Right hindlimb (tissue), 1 donor: ENCODE measurements at places on chromosomes 7 and 10.

DNA sequence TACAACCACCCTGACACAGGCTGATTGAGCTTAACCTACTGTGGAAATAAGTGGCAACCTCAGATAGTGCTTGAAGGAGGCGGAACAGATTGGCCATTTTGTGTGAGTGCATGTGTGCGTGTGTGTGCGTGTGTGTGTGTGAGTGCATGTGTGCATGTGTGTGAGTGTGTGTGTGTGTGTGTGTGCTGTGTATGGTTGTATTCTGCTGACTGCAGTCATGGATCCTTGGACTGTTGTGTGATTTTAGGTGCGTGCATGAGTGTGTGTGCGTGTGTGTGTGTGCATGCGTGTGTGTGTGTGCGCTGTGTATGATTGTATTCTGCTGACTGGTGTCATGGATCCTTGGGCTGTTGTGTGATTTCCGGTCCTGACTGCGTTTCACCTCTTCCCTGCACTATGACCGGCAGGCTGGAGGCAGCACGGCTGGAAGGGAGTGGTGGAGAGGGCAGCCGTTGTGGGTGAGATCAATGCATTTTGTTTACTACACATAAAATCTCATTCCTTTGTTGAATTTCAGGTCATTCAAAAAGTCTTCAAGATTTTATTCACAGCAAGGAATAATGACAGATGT, 6.3 kb downstream of the IQCE start:
- no peak for DNase-seq

- DNase-seq: peak; percentile 88
These were observed 9.1 kb downstream of the CREB3L2 start for GRCh38 chr7:137992550-137993394.

DNA sequence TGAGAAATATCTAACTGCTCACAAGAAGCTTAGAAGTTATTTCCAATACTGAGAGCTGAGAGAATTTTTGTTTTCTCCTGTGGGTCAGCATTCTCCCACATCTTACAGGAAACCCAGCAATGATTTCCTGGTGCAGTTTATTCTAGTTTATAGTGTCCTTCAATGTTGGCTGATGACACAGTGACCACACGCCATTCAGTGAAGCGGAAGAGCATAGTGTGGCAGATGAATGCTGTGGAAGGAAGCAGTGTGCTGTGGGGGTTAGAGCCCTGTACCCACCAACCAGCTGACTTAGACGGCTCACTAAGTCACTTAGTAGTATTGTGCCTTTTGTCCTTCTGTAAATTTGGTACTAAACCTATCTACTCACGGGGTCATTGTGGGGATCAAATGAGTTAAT, 1.4 kb upstream of the TMEM26 start:
- DNase-seq: peak; percentile 17

DNA sequence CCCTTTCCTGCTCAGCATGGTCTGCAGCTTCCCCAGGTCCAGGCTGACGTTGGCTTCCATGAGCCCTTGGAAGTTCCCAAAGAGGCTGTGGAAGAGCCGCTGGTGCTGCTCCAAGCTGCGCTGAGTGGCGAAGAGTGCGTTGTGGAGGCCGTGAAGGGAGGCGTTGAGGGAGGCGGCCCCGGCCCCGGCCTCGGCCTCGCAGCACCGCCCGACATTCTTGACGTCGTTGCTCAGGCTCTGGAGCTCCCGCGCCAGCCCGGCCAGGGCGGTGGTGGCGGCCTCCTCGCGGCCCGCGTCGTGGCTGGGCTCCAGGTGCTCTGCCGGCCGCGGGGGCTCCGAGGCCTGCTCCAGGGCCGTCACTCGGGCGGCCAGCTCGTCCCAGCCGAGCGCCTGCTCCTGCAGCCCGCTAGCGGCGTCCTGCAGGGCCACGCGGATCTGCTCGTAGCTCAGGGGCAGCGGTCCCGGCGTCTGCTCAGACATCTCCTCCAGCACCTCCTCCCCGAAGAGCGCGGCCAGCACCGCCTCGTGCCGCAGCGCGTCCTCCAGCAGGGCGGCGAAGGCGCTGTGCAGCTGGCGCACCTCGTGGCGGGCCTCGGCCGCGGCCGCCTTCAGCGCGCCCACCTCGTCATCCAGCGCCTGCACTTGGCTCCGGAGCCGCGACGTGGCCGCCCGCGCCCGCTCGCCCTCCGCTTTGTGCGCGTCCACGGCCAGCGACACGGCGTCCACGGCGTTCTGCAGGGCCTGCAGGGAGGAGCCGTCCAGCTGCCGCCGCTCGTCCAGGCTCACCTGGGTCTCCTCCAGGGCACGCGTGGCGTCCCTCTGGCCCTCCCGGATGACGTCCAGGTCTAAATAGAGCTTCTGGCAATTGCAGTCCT, 14.7 kb downstream of the MMRN2 start:
- DNase-seq: peak; percentile 45

DNA sequence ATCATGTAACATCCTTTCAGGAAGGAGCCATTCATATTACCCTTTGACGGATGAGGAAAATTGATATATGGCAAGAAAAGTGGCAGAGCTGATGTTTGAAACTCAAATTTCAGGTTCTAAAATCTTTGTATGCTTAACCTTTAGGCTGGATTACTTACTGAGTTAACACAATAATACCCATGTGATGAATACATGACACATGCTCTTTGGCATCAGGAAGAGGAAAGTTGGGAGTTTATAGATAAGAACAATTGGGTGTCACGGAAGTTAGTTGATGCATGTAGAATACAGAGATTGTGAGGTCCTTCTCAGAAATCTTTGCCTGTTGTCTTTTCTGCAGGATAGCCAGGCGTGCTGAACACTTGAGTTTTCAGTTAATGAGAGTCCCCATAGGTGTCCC, 572.1 kb upstream of the POM121L12 start:
- no peak for DNase-seq

DNA sequence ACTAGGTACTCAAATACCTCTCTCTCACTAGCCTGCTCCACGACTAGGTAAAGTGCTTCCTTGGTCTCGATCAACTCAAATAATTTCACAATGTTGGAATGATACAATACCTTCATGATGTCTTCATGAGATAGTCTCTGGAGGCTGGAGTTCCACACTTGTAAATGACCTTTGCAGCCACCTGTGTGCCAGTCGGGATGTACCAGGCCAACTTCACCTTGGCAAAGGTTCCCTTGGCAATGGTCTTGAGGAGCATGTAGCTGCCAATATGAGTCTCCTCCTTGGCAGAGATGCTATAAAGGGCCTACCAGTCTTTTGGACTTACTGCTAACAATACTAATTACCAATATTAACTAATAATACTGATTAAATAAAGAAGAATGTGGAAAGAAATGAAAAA, 42.5 kb upstream of the EEPD1 start:
- no peak for DNase-seq

DNA sequence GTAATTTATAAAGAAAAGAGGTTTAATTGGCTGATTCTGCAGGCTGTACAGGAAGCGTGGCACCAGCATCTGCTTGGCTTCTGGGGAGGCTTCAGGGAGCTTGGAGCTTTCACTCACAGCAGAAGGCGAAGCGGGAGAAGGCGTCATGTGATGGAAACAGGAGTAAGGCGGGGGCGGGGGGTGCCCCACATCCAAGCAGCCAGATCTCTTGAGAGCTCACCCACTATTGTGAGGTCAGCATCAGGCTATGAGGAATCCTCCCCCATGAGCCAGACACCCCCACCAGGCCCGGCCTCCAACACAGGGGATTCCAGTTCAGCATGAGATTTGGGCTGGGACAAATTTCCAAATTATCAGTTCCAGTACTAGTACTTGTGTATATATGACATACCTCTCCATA, 46.2 kb downstream of the WDR37 start:
- no peak for DNase-seq

GRCh38 chr7:20158684-20159083, 58.5 kb downstream of the MACC1 start:
- no peak for DNase-seq

DNA sequence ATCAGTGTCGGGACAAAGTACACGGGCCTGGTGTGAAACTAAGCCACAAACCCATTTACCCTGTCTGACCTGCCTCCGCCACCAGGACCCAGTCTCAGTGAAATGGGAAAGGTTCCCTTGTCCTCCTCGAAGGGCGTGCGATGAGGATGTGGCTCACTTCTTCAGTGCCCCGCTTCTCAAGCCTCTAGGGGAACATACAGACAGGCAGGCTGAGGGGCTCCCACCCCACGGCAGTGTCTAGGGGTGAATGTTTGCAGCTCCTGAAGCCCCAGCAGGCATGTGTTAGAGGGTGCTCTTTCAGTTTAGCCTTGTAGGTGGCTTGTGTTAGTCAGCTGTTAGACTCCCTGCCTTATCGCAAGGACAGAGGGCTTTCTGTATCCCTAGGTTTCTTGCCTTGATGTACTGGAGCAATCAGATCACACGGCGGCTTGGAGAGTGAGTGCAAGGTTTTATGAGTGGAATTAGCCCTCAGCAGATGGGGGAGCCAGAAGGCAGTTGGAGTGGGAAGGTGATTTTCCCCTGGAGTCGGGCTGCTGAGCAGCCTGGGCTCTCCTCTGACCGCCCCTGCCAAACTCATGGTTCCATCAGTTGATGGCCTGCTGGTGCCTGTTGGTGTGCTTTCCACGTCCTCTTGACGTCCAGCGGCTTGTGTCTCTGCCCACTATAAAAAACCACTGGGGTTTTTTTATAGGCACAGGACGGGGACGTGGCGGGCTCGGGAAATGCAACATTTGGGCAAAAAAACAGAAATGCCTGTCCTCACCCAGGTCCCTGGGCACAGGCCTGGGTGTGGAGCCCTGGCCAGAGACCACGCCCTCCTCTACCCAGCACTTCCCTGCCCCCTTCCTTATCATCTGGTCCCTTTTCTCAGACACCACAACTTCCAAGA, 759 bp downstream of the NUDT1 start:
- DNase-seq: no peak

DNA sequence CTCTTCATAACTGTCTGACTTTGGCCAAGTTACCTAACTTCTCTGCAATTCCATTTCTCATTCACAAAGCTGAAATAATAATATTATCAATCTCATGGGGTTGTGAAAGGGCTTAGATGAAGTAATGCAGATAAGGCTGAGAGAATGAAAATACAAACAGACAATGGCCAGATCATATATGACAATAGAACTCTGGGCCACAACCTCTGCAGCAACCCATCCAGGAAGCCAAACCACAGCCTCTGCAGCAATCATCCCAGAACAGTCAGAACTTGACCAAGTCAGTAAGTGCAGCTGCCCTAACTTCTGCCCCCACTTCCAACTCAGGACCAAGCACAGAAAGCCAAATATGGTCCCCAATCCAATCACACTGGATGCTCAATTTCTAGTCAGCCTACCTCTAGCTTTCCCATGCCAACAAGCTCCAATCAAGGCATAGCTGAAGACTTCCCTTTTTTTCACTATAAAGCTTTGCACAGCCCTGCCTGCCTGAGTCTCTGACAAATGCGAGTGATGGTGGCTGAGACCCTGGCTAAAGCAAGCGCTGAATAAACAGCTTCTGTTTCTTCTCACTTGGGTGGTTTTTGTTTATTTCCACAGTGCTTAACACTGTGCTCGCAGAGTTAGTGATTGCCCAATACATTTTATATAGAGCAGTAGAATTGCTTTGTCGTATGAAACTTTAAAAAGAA, 34.8 kb upstream of the TNPO3 start:
- no peak for DNase-seq

- no peak for DNase-seq
These were observed 169.1 kb downstream of the IMMP2L start for GRCh38 chr7:111393011-111393754.

DNA sequence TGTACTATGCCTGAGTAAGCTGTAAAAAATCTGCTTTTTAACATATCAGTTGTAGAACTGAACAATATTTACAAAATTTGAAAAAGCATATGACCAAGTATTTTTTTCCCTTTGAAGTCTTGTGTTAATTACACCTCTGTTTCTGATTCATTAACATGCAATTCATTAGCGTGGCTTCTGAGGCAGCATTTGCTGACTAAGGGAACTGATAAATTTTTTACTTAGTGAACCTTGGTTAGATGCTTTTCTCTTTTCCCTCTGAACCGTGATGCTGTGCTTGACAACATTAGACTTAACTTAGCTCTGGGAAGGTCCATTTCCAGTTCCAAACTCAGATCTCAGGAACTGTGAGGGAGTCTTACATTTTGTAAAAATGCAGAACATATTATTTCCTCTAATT, 28.1 kb downstream of the TWIST1 start:
- no peak for DNase-seq

DNA sequence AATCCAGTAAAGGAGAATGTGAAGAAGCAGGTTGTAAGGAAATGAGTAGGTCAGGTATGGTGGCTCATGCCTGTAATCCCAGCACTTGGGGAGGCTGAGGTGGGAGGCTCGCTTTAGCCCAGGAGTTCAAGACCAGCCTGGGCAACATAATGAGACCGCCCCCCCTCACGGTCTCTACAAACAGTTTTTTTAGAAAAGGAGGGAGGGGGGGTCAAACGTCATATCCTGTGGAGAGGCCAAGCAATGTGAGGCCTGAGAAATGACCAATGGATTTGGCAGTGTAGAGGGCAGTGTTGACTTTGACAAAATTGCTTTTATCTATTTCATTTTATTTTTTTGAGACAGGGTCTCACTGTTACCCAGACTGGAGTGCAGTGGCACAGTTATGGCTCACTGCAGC, 2.3 kb upstream of the DNAJB12 start:
- DNase-seq: no peak

GRCh38 chr10:129968853-129969183, 4.7 kb upstream of the EBF3 start:
- DNase-seq: peak; percentile 92
